WTC11 (cell line): ENCODE measurements at places on chromosomes 3 and 15. TPM values are rescaled to one million over a fixed set of nuclear protein-coding genes. Genes with fewer than 3 reads are reported as not detected.

- no peak for DNase-seq
- H3K27me3 ChIP-seq: no peaks in the 10 kb centered on the region
- H3K27ac ChIP-seq: no peak overlapping the region
- peaks cover 8% of the 10 kb centered on the region for H3K4me1 ChIP-seq
- H3K36me3 ChIP-seq: peaks cover 4% of the 10 kb centered on the region; the same call in 1 of the 2 replicates
These were observed 47.5 kb downstream of the LRRFIP2 start for GRCh38 chr3:37126856-37127255.

Gene HTR3E
- total RNA-seq: not detected in 3 replicates

DNA sequence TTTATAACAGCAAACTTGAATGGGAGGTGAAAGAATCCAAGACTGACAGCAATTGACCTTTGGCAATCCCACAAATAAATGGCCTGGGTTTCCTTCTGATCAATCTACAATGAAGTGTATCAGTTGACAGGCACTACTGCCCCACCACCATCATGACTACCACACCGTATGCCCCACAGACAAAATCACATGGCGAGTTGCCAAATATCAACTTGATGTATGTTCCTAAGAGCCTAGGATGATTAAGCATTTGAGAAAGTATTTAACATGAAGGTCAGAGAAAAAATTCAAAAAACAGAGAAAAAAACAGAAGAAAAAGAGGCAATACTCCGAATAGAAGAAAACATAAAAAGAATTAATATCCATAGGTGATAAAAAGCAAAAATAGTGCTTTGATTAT, 215.9 kb upstream of the STAC start:
- H3K27me3 ChIP-seq: no peaks in the 10 kb centered on the region
- peaks cover 9% of the 10 kb centered on the region for H3K4me1 ChIP-seq
- DNase-seq: no peak

GRCh38 chr3:10933805-10934481, 58.6 kb upstream of the SLC6A1 start:
- DNase-seq: no peak
- H3K36me3 ChIP-seq: no peaks in the 10 kb centered on the region

DNA sequence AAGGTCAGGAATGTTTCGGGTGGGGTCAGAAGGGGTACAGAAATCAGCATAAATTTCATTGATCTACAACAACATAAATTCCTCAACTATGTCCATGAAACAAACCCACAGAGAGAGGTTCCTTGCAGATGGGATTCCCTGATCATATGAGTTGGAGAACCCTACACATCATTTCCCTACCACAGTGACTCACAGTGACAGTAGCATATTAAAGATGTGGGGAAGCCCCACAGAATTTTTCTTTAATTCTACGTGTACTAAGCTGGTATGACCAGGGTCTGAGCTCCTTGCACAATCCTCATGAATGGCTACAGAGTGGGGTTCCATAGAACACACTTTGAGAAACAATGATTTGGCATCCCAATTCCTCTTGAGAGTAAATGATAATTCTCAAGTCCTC, 116.9 kb upstream of the RAD18 start:
- H3K4me3 ChIP-seq: no peak overlapping the region
- H3K36me3 ChIP-seq: peaks cover 18% of the 10 kb centered on the region
- no peaks in the 10 kb centered on the region; the same call in 1 of the 2 replicates for H3K27me3 ChIP-seq
- DNase-seq: no peak
- peaks cover 31% of the 10 kb centered on the region for H3K4me1 ChIP-seq

- DNase-seq: no peak
- H3K4me1 ChIP-seq: peaks cover 4% of the 10 kb centered on the region
- no peak overlapping the region for H3K4me3 ChIP-seq
- no peak overlapping the region for H3K27ac ChIP-seq
These were observed 62.2 kb upstream of the AKAP13 start for GRCh38 chr15:85318048-85318731.
